GM12865 (cell line): ENCODE measurements at places on chromosomes 3 and 15.
A peak's percentile ranks its signal among the peaks of the same experiment; 100 is the strongest.

GRCh38 chr15:70313099-70314017 lies 215.6 kb upstream of the TLE3 start:
- DNase-seq, result no peak

DNA sequence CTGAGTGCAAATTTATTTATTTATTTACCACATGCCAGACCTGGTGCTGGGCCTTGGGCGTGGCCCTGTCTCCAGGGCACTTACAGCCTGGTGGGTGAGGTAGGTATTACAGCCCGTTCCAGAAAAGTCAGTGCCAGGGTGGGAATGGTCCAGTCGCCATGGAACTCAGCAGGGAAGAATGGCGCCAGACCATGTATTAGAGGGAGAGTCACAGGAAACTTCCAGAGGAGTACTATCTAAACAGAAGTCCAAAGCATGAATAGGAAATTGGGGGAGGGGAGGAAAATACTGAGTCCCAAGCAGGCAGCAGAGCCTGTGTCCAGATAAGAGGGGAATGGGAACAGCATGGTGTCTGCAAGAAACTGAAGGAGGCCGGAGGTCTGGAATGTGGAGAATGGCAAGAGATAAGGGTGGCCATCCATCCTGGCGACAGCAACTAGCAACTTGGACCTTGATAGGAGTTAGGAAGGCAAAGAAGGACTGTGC lies 27.0 kb downstream of the SH3BP5 start:
- DNase-seq, result no peak

GRCh38 chr15:99619712-99620111 lies 53.9 kb downstream of the MEF2A start:
- DNase-seq, result no peak

DNA sequence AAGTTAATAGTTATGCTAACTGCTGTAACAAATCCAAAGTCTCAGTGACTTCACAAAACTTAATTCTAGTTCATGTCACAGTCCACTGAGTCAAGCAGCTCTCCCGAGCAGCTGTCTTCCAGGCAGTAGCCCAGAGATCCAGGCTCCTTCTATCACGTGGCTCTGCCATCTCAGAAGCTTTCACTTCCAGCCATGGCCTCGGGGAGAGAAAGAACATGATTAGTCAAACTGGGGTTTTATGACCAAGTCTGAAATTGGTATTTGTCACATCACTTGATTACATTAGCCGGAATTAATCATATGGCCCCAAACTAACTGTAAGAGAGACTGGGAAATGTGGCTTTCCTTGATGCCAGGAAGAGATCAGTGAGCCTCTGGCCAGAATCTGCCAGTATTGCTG lies 70.2 kb upstream of the DGKG start:
- DNase-seq, result peak; percentile 8

- DNase-seq, result no peak
Measured at GRCh38 chr3:20173844-20174410, 12.1 kb downstream of the SGO1 start.
